Glutamatergic neuron (in vitro differentiated cells): ENCODE measurements at places on chromosomes 16 and 17. TPM values are rescaled to one million over a fixed set of nuclear protein-coding genes. Genes with fewer than 3 reads are reported as not detected.

DNA sequence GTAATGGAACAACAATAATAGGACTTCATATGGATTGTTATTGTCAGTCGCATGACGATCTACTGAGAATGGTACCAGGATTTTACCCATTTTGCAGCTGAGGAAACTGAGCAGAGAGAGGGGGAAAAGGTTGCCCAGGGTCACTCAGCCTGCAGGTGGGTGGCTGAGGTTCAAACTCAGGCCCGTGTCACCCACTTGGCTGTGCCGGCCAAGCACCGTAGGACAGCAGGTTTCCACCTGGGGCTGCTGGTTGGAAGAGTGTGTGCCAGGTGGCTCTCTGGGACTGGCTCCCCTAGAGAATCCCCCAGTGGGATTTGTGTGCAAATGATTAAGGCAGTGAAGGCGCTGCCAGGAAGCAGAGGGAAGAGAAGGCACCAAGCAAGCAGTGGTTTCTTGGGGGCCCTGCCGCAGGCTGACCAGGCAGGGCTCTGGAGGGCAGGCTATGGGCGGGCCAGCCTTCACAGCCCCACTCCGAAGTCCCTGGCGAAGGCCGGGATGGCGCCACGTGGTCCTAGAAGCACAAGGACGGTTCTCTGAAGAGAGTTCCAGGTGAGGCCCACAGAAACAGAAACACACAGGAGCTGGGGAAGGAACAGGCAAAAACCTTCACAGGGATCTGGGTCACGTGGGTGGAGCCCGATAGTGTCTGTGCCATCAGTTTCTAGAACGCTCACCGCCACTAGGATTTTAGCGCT lies 163.5 kb downstream of the IRF8 start:
- no peak for DNase-seq

DNA sequence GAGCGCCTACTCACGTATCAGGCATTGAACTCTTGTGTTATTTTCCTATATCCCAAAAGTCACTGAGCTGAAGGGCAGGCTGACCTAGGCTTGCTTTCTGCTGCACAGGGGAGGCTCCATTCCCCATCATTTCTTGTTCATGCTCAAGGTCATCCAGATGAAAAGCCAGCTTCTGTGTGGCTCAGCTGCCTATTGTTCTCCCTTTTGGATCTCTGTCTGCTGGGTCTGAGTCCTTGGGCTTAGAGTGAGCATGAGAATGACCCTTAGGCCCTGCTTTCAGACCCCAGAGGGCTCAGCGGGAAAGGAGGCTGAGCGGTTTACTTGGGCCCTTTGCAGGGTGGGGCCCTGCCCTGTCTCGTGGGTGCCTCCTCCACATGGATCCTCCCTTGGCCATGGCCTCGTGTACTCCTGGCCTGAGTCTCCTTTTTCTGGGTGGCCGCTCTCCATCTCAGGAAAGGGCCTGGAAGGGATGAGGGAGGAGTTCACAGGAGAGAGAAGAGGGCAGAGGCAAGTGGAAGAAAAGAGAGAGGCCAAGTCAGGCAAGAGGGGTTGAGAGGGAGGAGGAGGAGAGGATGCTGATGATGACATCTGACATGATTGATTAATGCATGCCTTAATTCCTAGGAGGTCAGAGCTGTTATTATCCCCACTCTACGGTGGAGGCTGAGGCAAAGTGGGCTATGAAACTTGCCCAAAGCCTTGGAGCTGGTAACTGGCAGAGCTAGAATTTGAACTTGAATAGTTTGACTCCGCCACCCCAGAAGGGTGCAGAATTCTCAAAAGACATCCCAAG lies 19.8 kb upstream of the MAP3K14 start:
- no peak for DNase-seq

DNA sequence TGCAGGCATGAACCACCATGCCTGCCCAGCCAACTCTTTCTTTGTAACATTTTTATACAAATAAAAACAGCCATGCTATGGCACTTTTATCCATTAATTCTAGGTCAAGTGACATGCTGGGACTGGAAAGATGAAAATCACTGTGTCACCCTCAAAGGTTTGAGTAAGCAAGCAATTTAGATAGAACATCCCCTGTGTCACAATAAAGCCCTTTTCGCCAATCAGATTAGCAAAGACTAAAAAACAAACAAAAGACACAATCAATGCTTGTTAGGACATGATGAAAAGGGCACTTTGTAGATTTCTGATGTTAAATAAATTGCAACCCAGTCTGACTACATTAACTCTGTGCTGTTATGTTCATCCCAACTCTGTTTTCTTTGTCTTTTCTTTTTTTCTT lies 26.4 kb downstream of the CHP2 start:
- no peak for DNase-seq

DNA sequence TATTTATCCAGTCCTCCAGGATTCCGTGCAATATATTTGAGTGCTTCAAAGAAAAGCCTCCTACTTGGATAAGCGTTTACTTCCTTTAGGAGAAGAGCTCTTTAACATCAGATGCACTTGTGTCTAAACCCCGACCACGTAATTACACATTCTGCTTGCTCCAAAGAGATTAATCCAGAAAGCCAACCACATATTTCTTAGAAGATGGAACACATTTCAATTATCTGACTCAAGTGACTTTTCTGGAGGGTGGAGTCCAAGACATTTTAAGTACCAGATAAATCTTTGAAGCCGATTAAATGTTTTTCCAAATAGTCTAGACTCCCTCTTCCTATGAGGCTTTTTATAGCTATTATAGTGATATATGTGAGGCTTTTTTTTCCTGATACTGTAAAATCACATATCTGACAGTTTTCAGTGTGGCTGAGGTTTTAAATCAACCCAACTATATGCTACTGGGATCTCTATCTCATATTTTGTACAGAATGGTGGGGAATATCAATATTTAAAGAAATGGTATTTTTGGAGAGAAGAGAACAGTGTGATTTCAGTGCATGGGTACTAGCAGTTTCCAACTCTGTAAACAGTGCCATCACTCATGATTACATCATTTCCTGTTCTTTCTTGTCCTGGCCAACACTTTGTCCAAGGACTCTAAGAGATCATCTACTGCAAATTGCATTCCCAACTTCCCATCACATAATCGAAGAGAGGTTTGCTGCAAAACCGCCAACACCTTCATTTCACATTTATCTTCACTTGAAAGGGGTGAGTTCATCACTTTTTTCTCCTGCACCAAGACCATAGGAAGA lies 192.4 kb upstream of the HSBP1 start:
- DNase-seq = no peak

GRCh38 chr17:61343576-61343975 lies 56.1 kb upstream of the TBX2 start:
- DNase-seq = no peak

- no peak for DNase-seq
Observed at GRCh38 chr17:30530346-30531025, 53.3 kb downstream of the GOSR1 start.

- DNase-seq = no peak
Observed at GRCh38 chr16:12315330-12316136, 339.0 kb downstream of the SNX29 start.

GRCh38 chr16:81585785-81586184 lies 141.2 kb downstream of the CMIP start:
- no peak for DNase-seq

- DNase-seq = no peak
Observed at GRCh38 chr17:35148144-35148543, 527 bp downstream of the UNC45B start.

GRCh38 chr17:79904865-79905264 lies 65.6 kb upstream of the CBX4 start:
- no peak for DNase-seq

GRCh38 chr16:63744077-63744874 lies 1377.6 kb downstream of the CDH11 start:
- no peak for DNase-seq

DNA sequence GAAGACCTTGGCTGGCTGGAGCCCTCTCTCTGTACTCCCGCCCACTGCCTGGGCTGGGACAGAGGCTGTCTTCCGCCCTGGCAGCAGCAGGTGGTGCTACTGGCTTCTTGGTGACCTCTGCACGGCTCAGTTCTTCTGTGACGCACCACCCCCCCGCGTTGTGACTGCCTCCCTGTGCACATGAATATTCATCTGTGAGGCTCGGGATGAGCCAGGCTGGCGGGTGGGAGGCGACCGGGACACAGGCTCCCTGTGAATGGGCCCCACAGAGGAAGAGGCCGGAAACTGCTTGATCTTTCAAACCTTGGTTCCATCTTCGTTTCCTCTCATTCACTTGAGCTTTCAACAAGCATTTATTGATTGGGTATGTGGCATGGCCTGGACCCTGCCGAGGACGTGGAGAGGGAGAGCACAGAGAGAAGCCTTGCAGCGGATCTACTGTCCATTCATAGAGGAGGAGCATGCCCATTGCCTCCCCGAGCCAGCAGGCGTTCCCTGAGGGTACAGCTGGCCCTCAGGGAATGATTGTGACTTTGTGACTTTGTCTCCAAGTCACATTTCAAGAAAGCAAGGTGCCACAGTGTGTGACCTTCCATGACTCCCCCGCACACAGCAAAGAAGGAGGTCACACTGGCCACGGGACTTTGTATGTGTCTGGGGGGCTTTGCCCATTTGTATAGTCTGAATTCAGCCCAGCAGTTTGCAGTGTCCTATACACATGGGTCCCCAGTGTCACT lies 45.0 kb downstream of the B9D1 start:
- peak; percentile 75 for DNase-seq

DNA sequence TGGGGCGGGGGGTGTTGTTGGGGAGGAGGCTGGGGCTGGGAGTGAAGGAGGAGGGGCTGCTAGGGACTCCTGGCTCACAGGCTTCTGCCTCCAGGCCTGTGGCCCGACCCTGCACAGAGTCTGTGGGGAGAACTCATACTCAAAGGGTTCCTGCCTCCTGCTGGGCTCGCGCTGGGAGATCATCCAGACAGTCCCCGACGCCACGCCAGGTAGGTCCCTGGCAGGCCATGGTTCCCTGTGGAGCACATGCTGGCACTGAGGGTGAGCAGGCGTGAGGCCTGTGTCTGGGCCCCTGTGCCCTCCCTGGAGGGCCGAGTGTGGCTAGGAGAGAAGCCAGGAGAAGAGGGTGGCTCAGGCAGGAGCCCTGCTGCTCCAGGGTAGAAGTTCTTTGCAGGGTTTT lies 4.6 kb downstream of the ITGAD start:
- no peak for DNase-seq

GRCh38 chr17:80727409-80727755 lies 182.7 kb downstream of the RPTOR start:
- DNase-seq = no peak

GRCh38 chr17:57044976-57045867 lies 39.8 kb upstream of the AKAP1 start:
- no peak for DNase-seq

GRCh38 chr16:9481747-9482730 lies 390.6 kb downstream of the HAPSTR1 start:
- DNase-seq = no peak

DNA sequence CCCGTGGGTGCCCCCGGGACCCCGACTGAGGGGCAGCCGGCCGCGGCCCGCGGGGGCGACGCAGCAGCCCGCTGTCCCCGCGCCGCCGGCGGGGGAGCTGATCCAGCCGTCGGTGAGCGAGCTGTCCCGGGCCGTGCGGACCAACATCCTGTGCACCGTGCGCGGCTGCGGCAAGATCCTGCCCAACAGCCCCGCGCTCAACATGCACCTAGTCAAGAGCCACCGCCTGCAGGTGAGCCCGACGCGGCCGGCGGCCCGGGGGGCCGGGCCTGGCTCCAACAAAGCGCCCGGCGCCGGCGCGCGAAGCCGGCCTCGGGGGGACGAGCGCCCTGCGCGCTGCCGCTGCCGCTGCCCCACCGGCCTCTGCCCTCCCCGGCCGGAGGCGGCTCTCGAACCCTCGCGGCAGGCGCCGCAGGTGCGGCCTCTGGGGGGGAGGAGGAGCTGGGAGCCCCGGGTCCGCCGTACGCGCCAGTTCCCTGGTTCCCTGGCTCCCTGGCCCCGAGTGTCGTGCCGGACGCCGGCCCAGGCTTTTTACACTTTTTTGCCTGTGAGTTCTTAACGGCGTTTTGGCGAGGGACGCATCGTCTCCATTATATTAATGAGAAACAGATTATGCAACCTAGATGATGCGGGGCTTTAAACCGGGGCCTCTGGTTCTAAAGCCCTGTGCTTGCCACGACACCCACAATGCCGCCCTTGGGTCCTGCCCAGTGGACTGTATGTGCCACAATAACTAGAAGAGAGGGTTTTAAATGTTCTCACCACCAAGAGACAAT lies 521 bp downstream of the ATMIN start:
- peak; percentile 57 for DNase-seq

DNA sequence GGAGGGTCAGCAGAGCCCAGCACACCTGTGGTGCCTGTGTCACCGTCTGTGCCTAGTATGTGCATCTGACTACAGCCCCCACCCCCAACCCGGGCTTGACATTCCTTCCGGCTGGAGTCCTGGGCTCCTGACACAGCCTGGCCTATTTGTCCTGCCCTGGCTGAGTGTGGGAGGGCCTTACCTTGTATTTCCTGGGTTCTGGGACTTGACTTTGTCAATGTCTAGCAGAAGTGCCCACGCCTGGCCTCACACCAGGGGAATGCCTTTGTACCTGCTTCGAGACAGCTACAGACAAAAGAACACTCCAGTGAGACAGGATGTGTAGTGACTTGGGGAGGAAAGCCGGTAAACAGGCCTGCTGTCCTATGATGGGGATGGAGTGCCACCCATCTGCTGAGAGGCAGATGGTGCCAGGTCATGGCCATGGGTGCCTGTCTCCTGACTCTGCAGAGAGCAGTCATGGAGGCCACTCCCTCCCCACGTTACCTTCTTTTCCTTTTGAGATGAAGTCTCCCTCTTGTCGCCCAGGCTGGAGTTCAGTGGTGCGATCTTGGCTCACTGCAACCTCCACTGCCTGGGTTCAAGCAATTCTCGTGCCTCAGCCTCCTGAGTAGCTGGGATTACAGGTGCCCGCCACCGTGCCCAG lies 42.8 kb downstream of the TNFRSF13B start:
- DNase-seq = no peak

GRCh38 chr16:87207509-87207908 lies 109.7 kb downstream of the C16orf95 start:
- DNase-seq = no peak

DNA sequence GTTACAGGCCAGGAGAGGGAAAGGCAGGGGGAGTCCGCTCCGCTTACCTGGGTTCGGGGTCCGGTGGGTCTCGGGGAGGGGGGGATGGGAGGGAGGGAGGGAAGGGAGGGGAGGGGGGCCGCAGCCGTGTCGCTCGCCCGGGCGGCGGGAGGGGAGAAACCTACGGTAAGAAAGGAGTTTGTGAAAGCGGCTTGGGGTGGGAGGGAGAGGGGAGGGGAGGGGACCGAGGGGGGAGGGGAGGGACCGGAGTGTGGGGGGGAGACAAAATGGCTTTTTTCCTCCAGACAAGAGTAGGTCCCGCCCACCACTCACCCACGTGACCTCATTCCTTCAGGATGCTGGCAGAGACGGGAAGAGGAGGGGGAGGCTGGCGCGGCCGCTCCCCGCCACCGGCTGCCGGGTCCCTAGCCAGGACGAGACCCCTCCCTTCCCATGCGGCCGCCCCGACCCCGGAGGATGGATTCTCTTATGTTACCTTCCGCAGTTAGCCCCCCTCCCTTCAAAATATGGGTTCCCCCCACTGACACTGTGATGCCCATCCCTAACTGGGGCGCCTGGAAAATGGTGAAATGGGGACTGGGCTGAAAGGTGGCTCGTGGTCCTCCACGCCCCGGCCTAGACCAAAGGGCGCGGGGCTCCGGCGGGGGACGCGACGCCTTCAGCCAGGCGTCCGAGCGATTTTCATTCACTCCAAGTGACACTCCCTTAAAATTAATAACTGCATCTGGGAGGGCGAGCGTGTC lies at the start of gene PCGF2:
Gene PCGF2 (minus strand): TSS at position 188 of the 743 bp plus-strand sequence. CDS start 7,934 bp downstream, outside the sequence.
- DNase-seq = peak; percentile 96

- DNase-seq = no peak
Observed at GRCh38 chr17:67390006-67390645, 13.0 kb downstream of the PITPNC1 start.

Gene KRTAP2-2
- not detected for total RNA-seq

Gene TBC1D3
- total RNA-seq = not detected

Gene CMTR2
- total RNA-seq = 14.7 TPM

Gene ADGRG3
- total RNA-seq = not detected

Gene SMIM5
- 0.20 TPM for total RNA-seq

Gene SPATA32
- not detected for total RNA-seq
